ENCODE measurements at places on chromosomes 3 and 15. TPM values are rescaled to one million over a fixed set of nuclear protein-coding genes. Genes with fewer than 3 reads are reported as not detected.

COX17 gene
- total RNA-seq: 125 TPM

CYP8B1 gene
- total RNA-seq: not detected

CCR8 gene
- total RNA-seq: not detected

TMA7 gene
- 190 TPM for total RNA-seq

TTLL13 gene
- 0.32 TPM for total RNA-seq

PLA2G4D gene
- not detected for total RNA-seq

RARRES1 gene
- total RNA-seq: 3.4 TPM

ZDHHC19 gene
- not detected for total RNA-seq

DNA sequence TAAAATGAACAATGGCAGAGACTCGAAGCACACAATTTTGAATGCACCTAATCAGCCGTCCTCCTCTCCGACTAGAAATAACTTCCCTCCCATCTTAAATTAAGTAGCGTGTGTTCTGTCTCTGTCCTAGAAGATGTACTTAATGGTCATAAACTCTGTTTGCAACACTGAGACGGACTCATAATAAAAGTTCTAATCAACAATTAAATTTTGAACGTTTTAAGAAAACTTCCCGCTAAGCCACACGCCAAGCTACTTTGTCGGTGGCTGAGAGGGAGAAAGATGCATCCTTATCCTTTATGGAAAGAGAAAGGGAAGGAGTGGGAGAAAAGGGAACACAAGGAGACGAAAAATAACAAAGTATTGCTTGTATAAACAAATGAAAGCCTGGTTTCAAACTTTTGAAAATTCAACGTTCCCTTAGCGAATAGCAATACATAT lies 989 bp downstream of the GNB4 start:
- H3K27me3 ChIP-seq: no peaks in the 10 kb centered on the region
- DNase-seq: no peak
- peak overlapping the region; percentile 82 for H3K27ac ChIP-seq
- H3K4me3 ChIP-seq: peak overlapping the region; percentile 86
- peaks cover 7% of the 10 kb centered on the region for H3K4me1 ChIP-seq

- DNase-seq: peak; percentile 64
- H3K4me3 ChIP-seq: peak overlapping the region; percentile 56
- no peaks in the 10 kb centered on the region for H3K4me1 ChIP-seq
- H3K27ac ChIP-seq: peak overlapping the region; percentile 54
Observed at GRCh38 chr15:74725845-74726773, 781 bp upstream of the CYP1A1 start.

- no peaks in the 10 kb centered on the region for H3K36me3 ChIP-seq
- no peaks in the 10 kb centered on the region for H3K27me3 ChIP-seq
- no peaks in the 10 kb centered on the region for H3K4me1 ChIP-seq
Observed at GRCh38 chr3:264394-265156, 68.0 kb downstream of the CHL1 start.

GRCh38 chr3:115071166-115071565 lies 75.9 kb downstream of the ZBTB20 start:
- H3K36me3 ChIP-seq: no peaks in the 10 kb centered on the region
- peak overlapping the region; percentile 44 for H3K27ac ChIP-seq
- no peak overlapping the region for H3K4me3 ChIP-seq
- DNase-seq: no peak

DNA sequence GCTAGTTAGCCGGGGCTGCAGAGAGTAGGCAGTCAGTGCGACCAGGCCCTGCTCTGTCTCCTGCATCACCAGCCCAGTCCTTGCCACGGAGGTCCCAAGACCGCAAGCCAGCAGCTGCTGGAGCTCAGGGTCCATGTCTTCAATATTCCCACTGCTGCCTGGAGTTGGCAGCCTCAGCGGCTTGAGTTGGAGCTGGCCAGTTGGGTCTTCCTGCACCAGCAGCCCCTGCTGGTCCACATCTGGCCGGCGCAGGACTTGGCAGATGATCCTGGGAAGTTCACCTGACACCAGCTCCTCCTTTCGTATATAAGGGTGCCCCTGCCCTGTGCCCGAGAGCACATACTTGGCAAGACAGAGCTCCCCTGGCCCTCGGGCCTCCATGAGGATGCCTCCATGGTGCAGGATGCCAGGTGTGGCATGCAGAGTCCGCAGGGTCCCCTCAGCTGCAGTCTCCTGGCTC lies 5.7 kb downstream of the XIRP1 start:
- no peak overlapping the region for H3K4me3 ChIP-seq
- no peak overlapping the region for H3K27ac ChIP-seq
- peak; percentile 56 for DNase-seq
- H3K4me1 ChIP-seq: peaks cover 87% of the 10 kb centered on the region
- H3K36me3 ChIP-seq: no peaks in the 10 kb centered on the region

DNA sequence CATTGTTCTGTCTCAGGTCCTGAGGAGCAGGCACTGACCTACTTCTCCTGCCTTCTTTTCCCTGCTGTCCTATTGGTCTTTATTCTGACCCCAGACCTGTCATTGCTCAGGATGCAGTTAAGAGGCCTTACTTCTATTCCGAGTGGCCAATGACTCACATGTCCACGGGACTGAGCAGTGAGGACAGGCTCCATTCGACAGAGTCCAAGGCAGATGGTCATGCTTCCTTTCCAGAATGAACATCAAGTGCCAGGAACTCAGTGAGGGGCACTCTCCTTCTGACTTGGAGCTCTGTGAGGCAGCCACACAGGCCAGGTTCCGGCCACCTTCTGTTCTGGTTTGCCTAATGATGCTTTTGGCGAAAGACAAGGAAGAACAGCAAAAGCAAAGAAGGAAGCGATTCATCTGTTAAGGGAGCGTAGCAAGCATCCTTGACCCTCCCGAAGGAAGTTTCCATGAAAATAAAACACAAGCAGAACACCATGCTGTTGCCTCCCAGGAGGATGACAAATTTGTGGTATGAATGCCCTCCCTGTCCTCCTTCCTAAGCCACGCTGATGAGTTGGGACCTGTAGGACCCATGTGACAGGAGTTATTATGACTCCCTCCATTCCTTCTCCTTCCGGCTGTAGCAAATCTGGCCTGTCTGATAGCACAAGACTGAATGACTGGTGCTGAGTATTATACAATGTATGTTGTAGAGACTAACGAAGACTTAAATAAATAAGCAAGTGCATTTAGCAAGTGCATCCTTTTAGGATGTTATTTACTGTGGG lies 14.4 kb upstream of the TPRG1 start:
- no peaks in the 10 kb centered on the region for H3K36me3 ChIP-seq
- H3K4me1 ChIP-seq: no peaks in the 10 kb centered on the region

- H3K27me3 ChIP-seq: no peaks in the 10 kb centered on the region
- H3K4me3 ChIP-seq: no peak overlapping the region
- H3K27ac ChIP-seq: no peak overlapping the region
- H3K4me1 ChIP-seq: peaks cover 97% of the 10 kb centered on the region
Observed at GRCh38 chr15:92910451-92910850, 10.3 kb downstream of the CHD2 start.

GRCh38 chr3:175421902-175422301 lies 562.8 kb downstream of the NAALADL2 start:
- no peak for DNase-seq
- no peaks in the 10 kb centered on the region for H3K4me1 ChIP-seq
- no peaks in the 10 kb centered on the region for H3K27me3 ChIP-seq
- H3K36me3 ChIP-seq: no peaks in the 10 kb centered on the region

DNA sequence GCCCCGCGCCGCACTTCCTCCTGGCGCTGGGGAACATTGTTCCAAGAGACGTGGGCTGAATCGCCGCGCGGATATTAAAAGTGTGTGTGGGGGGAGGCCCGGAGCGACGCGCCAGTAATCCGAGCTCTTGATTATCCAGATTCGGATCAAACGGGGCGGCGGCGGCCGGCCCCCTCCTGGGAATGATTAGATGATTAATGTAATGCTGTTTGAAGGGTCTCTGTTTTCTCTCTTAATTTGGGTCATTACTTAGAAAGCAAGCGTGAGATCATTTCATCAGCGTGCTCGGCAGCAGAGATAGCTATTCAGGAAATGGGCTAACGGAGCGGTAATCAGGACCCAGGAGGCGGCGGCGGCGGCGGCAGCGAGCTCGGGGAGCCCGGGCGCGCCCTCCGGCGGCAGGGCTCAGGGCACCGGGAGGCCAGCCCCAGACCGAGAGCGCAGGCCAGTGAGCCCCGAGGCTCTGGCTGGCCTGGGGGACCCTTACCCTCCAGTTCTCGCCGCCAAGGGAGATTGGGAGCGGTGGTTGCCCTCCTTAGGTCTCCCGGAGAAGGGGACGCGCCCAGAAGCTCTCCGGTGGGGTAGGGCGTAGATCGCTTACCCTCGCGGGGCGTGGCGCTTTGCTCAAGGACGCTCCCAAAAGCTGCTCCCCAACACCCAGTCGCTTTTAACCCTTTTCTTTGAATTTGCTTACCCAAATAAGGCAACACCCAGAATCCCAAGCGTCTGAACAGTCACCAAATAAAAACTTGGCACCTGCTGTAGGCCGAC lies 4.5 kb downstream of the FEZF2 start:
- peak overlapping the region; percentile 32 for H3K4me3 ChIP-seq
- H3K27ac ChIP-seq: no peak overlapping the region
- no peaks in the 10 kb centered on the region for H3K36me3 ChIP-seq
- DNase-seq: no peak

DNA sequence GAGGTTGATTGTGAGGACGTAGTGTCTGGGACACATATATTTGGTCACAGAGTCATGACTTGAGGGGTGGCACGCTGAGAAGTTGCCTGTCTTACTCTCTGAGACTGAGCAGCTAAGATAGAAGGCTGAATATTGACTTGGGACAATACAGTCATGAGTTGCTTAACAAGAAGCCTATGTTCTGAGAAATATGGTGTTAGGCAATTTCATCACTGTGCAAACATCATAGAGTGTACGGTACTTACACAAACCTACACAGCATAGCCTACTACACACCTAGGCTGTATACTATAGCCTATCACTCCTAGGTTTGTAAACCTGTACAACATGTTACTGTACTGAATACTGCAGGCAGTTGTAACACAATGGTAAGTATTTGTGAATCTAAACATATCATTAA lies 30.3 kb upstream of the SPESP1 start:
- no peak for DNase-seq
- H3K27me3 ChIP-seq: no peaks in the 10 kb centered on the region
- H3K27ac ChIP-seq: no peak overlapping the region
- no peak overlapping the region for H3K4me3 ChIP-seq
- no peaks in the 10 kb centered on the region for H3K4me1 ChIP-seq

DNA sequence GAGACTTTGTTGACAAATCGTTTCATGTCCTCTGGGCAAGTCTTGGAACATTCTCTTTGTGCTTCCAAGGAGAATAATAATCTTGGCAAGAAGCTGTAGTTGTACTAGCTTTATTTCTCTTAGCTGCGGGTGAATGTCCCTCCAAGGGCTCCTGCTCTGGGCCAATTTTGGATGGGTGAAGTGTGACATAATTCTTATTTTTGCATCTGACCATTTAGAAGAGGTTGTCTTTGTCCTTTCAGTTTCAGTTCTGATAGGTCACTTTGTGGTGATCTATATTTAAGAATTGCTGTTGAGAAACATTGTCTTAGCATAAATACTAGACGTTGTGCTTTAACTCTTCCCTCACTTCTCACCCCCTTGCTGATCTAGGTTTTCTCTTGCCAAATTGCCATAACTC lies 164.8 kb upstream of the RORA start:
- H3K4me1 ChIP-seq: peaks cover 10% of the 10 kb centered on the region
- DNase-seq: no peak
- no peaks in the 10 kb centered on the region for H3K27me3 ChIP-seq
- peak overlapping the region; percentile 6 for H3K27ac ChIP-seq
- peak overlapping the region; percentile 6 for H3K4me3 ChIP-seq
- no peaks in the 10 kb centered on the region for H3K36me3 ChIP-seq

- no peak overlapping the region for H3K4me3 ChIP-seq
- no peak overlapping the region for H3K27ac ChIP-seq
- H3K4me1 ChIP-seq: peaks cover 17% of the 10 kb centered on the region
- DNase-seq: no peak
- no peaks in the 10 kb centered on the region for H3K27me3 ChIP-seq
Observed at GRCh38 chr3:195609229-195609628, 25.5 kb upstream of the APOD start.

DNA sequence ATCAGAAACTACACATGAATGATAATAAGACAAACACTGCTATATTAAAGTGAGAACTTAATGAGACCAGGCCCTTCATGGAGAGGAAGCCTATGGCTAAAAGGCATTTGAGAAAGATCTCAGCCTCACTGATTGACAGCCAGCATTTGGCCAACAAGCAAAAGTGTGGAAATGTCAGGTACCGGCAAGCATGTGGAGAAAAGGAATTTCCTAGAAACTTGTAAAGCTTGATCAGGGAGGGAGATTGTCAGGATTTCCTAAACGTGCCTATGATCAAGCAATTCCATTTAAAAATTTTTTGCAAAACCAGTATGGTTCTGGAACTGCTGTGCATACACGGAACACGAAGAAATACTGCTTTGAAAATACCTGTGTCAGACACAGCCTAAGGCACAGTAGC lies 220.3 kb upstream of the ATP10A start:
- no peaks in the 10 kb centered on the region for H3K36me3 ChIP-seq
- no peak for DNase-seq

DNA sequence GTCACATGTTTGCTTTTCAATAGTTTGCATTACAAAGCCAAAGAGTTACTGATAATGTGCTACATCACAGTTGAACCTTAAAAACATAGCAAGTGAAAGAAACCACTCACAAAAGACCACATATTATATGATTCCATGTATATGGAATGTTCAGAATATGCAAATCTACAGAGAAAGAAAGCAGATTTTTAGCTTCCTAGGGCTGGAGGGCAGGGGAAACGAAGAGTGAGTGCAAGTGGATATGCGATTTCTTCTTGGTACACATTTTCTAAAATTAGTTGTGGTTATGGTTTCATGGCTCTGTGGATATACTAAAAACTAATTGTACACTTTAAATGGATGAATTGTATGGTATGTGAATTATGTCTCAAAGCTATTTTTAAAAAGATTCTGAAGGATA lies 4.0 kb upstream of the GBE1 start:
- H3K27ac ChIP-seq: no peak overlapping the region
- peaks cover 7% of the 10 kb centered on the region for H3K4me1 ChIP-seq
- H3K4me3 ChIP-seq: no peak overlapping the region
- H3K27me3 ChIP-seq: no peaks in the 10 kb centered on the region
- H3K36me3 ChIP-seq: no peaks in the 10 kb centered on the region
- no peak for DNase-seq

DNA sequence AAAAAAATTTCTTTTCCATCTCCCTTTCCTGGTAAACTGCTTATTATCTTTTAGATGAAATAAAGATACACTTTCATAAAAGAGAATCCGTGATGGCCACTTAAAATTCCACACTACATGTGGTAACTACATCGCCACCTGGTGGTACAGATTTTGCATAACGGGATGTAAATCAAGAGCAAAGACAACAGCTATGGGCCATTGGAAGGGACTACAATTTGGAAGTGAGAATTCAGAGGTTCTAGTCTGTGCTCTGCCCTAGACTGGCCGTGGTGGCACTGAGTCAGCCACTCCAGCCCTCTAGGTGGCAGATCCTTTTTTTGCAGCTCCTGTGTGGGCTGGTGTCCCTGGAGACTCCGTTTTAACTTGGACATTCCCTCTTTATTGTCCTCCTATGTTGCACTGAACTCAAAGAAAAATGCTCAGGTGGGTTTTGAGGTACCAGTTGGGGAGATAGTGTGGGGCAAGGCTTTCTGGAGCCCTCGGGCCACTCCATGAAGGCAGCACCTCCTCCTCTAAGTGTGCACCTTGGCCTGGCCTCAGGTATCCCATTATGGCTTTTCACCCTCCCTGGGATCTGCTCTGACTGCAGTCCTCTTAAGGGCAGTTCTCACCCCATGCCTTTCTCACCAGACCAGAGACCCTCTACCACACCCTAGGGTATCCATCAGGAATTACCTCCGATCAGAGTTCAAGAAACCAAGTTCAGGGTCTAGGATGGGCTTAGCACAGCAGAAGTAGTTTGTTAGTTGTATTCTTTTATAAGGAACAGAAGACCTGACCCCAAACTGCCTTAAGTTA lies 54.9 kb downstream of the SPSB4 start:
- H3K4me1 ChIP-seq: peaks cover 4% of the 10 kb centered on the region
- H3K4me3 ChIP-seq: no peak overlapping the region
- no peaks in the 10 kb centered on the region for H3K27me3 ChIP-seq
